ENCODE measurements at places on chromosomes 7 and 10.

- no peak for DNase-seq
Observed at GRCh38 chr10:93315246-93315645, 166.9 kb downstream of the MYOF start.

- no peak for DNase-seq
Observed at GRCh38 chr7:156479596-156479995, 161.0 kb upstream of the RNF32 start.

DNA sequence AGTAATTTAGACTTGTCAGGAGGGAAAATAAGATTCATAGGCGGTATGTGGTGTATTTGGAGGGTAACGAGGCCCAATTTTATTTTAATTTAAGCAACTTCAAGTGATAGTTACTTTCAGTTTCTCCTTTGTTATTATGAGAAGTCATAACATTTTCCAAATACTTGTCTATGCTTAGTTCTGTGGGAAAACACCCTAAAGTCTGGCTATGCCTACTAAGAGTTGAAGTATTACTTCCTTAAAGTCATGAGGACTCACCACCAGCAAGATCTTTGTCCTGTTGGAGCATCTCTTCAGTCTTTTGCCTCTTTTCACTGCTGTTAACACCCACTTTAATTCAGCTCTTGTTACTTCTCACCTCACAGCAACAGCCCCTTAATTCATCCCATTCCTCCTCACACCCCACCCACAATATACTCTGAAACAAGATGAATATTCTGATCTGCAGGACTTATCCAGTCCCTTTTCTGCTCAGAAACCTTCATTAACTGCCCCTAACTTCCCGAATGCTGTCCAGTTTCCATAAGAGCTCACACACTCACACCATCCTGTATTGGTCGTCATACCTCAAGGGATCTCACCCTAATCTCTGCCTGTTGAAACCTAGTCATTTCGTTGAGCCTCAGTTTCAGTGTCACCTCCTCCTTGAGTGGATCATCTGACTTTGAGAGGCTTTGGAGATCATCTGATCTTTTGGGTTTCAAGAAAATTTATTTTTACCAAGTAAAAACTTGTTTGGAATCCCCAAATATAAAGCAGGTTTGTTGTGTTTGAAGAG lies 61.3 kb downstream of the DNAH11 start:
- DNase-seq = no peak

DNA sequence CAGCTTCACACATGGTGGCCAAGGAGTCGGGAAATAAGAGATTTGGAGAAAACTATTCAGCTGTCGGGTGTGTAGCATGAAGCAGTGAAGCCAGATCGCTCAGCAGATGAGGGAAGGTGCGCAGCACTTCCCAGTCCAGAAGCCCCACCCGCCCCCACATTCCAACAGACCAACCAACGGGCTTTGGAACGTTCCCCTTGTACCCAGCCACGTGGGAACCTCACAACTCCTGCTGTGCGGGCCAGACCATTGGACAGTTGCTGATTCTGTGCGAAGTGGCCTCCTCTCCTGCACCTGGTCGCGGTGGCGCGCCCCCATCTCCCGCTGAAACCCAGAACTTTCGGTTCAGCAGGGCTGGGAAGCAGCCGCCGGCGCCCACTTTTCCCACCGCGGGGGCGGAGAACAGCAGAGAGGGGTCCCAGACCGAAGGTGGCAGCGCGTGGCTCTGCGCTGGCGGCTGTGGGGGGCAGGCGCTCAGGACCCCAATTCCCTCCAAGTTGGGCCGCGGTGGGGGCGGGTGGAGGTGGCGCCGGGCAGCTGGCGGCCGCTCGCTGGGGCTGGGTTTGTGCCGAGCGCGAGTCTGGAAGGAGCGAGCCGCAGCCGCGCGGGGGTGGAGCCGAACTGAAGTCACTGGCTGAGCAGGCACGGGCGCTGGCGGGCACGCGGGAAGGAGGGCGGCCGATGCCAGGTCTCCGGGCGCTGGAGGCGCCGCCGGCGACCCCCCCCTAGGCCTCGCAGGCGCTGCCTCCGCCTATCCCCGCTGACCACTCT lies 1301.5 kb upstream of the SORCS1 start:
- no peak for DNase-seq

DNA sequence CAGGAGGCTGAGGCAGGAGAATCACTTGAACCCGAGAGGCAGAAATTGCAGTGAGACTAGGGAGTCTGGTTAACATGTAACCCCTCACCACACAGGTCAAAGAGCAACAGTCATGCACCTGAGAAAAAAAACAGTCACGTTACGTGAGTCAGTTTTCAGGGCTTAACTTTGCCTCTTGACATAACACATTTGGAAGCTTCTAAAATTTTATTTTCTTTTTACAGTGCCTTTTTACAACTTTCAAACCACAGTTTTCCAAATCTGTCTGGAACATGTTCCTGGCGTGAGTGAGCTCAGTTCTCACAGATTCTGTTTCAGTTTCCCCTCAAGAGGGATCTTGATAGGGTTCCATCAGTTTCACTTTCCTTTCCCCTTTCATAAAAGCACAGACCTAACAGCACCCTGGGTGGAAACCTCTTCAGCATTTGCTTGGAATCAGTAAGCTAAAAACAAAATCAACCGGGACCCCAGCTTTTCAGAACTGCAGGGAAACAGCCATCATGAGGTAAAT lies 4.4 kb downstream of the IFIT3 start:
- DNase-seq = no peak

All from T-helper 9 cell (primary cell).